ENCODE measurements at places on chromosomes 4 and X.

DNA sequence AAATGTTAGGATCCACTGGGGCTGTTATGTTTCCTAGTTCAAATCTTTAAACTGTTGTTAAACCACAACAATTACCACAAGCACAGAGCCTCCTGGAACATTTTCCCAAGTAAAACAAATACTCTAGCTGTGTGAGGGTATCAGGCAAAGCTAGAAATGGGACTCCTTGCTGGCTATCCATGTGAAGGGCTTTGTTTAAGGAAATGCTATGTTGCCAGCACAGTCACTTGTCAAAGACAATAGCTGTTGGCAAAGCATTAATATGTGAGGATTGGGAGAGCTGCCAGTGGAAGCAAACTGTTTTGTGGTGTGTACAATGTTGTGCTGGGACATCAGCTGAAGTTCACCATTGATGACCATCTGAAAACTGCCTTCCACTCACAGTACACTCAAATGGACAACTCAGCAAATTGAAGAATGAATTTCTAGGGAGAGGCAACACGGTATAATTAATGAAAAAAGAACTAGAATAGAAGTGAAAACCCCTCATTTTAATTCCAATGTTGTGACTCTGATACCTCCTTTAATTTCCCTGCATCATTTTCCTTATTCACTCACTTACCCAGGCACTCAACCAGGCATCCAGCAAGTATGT lies 100.8 kb downstream of the ANXA3 start:
- no peak for DNase-seq

GRCh38 chrX:6930307-6930849 lies 217.1 kb upstream of the STS start:
- no peak for DNase-seq

- no peak for DNase-seq
These were observed 60.4 kb downstream of the CASP3 start for GRCh38 chr4:184588893-184589292.

GRCh38 chrX:123361371-123361770 lies 177.3 kb downstream of the GRIA3 start:
- DNase-seq: no peak

DNA sequence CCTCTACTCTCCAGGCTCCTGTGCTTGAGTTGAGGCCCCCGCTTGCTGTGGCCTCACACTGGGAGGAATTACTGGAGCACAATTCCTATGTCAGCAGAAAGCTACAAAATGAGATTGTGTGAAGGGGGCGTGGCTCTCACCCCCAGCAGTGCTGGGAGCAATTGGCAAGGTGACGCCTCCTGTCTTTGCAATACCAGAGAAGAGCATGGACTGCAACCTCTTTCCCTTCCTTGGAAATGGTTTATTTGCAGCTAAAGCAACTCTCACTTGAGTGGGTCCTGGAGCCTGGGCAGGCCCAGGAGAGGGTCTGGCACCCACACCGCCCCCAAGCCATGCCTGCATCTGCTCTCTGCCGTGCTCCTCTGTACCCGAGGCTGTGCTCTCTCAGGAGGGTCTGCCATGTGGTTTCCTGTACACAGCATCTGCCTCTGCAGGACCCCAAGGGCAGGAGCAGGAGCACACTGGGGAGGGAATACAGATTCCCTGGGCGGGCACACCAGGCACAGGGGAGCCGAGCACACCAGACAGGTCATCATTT lies 32.9 kb upstream of the HGFAC start:
- DNase-seq: no peak

DNA sequence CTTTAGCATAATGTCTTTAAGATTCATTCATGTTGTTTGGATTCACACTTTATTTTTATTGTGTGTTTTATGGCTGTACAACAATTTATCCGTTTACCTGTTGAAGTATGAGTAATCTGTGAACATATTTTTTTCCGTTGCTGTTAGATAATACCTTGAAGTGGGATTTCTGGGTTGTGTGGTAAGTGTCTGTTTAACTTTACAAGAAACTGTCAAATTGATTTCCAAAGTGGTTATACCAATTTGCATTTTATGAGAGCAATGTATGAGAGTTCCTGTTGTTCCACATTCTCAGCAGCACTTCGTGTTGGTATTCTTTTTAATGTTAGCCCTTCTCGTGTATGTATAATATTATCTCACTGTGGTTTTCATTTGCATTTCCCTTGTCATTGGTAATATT lies 53.6 kb downstream of the USP53 start:
- DNase-seq: no peak

GRCh38 chrX:109660435-109661143 lies 35.6 kb upstream of the KCNE5 start:
- no peak for DNase-seq

DNA sequence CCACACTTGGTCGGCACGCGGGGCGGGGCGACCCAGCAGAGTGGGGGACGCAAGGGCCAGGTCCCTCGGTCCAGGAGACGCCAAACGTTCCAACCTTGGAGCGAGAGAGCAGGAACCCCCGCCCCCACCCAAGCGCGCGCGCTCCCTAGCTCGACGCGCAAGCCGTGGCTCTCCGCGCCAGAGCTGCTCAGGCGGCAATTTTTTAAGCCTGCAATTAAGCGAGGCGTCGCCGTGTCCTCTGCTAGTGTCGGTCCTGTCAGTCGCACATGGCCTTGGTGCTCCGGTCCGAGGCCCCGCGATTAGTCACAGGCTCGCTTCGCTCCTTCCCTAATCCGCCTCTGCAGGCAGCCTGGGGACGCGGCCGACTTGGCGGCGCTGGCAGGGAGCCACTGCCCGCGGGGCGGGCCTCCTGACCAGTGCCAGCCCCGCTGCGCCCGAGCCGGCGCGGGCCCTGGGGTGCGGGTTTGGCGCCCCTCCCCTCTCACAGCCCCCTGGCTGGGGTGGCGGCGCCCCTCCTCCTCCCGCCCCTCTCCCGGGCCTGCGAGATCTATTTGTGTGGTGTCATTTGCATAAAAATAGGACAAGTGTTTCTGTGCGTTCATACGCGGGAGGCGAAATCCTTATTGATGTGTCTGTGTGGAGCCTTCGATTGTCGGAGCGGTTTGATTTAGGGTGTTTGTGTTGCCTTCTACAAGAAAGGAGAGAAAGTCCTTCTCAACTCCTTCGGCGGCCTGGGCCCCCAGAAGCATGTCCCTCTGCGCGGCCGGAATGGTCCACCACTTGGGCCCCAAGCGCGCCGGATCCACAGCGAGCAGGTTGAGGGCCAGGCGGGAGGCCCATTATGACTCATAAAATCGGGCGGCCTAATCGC lies 9.8 kb upstream of the BCOR start:
- DNase-seq: no peak

Data from AG09319 (cell line).